ENCODE measurements at places on chromosomes 2 and 18.

DNA sequence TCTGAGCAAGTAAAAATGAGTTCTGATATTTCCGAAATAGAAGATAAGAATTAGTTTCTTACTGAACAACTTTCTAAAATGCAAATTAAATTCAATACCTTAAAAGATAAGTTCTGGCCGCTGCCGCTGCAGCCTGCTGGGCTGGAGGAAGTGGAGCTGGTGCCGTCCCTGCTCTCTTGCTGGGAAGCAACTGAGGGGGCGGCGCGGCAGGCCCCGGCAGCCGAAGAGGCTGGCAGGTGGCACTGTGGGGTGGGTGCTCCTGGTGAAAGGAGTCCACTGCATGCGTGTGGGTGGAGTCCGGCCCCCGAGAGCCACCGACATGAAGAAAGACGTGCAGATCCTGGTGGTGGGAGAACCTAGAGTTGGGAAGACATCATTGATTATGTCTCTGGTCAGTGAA is 89.5 kb upstream of the ZNF519 start:
- no peak overlapping the region for H3K4me3 ChIP-seq
- H3K27me3 ChIP-seq, result no peaks in the 10 kb centered on the region
- H3K36me3 ChIP-seq, result no peaks in the 10 kb centered on the region
- no peak overlapping the region for H3K27ac ChIP-seq
- no peak for DNase-seq
- no peaks in the 10 kb centered on the region for H3K4me1 ChIP-seq

GRCh38 chr18:58863539-58864145 is 1.0 kb upstream of the ZNF532 start:
- H3K36me3 ChIP-seq, result peaks cover 6% of the 10 kb centered on the region
- H3K27me3 ChIP-seq, result no peaks in the 10 kb centered on the region
- DNase-seq, result peak; percentile 78
- peaks cover 71% of the 10 kb centered on the region for H3K4me1 ChIP-seq

- no peak overlapping the region for H3K4me3 ChIP-seq
- H3K27me3 ChIP-seq, result no peaks in the 10 kb centered on the region
- H3K36me3 ChIP-seq, result no peaks in the 10 kb centered on the region
- H3K4me1 ChIP-seq, result peaks cover 5% of the 10 kb centered on the region
- no peak overlapping the region for H3K27ac ChIP-seq
- DNase-seq, result peak; percentile 50
These were observed 23.0 kb downstream of the DBI start for GRCh38 chr2:119389615-119390306.

GRCh38 chr2:144942516-144943256 is 422.8 kb upstream of the ZEB2 start:
- peaks cover 30% of the 10 kb centered on the region for H3K4me1 ChIP-seq
- H3K27me3 ChIP-seq, result no peaks in the 10 kb centered on the region
- DNase-seq, result no peak
- peak overlapping the region; percentile 39 for H3K27ac ChIP-seq

DNA sequence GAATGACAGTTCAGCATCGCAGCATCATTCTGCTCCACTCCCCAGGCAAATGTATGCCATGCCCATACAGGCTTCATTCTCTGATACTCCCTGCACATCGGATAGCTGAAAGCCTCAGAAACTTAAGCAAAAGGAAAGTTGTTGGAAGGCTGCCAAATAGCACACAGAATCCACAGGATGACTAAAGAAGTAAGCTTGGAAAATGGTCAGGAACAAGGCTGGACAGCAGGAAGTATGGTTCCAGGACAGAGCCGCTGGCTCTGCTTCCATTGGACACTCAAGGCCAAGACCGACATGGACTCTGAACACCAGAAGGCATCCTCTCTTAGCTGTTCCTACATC is 256.5 kb downstream of the CDH20 start:
- H3K36me3 ChIP-seq, result no peaks in the 10 kb centered on the region
- no peak overlapping the region for H3K4me3 ChIP-seq
- H3K27ac ChIP-seq, result no peak overlapping the region

DNA sequence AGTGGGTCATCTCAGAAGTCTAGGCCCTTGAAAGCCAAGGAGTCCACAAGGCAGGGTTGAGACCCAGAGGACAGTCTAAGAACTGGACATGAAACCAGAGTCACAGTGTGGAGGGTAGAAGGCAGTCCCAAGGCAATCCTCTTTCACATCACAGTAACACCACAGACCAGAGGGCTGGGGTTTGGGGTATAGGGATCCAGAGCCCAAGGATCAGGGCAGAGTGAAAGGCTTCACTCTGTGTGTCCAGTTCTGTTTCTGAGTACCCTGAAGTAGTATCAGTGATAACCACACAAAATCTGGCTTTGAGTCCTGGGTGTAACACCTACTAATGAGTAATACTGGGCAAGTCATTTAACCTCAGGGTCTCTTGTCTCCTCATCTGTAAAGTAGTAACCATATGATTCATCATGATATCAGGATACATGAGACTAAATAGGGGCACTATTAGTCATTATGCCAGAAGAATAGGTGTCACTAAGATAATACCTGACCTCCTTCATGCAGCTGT is 91.0 kb downstream of the ICA1L start:
- no peak overlapping the region for H3K4me3 ChIP-seq
- no peak overlapping the region for H3K27ac ChIP-seq
- no peaks in the 10 kb centered on the region for H3K27me3 ChIP-seq
- no peaks in the 10 kb centered on the region for H3K4me1 ChIP-seq
- no peak for DNase-seq

DNA sequence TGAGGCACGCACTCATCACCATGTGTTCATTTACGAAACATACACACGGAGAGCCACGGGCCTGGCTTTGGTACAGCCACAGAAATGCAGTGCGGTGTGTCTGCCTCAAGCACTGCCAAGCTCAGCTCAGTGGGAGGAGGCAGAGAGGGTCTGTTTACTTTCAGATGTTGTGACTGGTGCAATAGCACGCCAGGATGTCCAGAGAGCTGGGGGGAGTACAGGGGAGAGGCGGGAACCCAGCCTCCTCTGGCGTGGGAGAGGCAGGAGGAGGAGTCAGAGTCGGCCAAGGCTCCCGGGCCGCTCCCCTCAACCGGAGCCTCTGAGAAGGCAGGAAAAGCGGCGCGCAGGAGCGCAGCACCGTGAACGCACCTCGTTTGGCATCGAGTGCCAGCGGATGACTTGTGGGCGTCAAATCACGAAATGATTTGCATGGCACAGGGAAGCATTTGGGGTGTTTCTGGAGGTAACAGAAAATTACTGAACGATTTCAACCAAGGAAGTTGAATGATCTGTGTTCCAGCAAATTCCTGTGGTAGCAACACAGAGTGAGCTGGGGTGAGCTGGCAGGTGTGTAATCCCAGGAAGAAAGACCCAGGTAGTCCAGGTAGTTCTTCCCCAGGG is 143.0 kb downstream of the ZNF516 start:
- peak; percentile 60 for DNase-seq
- H3K4me3 ChIP-seq, result no peak overlapping the region
- no peak overlapping the region for H3K27ac ChIP-seq
- H3K27me3 ChIP-seq, result peaks cover 23% of the 10 kb centered on the region
- no peaks in the 10 kb centered on the region for H3K36me3 ChIP-seq

- no peak for DNase-seq
- H3K4me3 ChIP-seq, result peak overlapping the region; percentile 78
- no peaks in the 10 kb centered on the region for H3K36me3 ChIP-seq
- no peaks in the 10 kb centered on the region for H3K4me1 ChIP-seq
- peak overlapping the region; percentile 85 for H3K27ac ChIP-seq
- no peaks in the 10 kb centered on the region for H3K27me3 ChIP-seq
These were observed 3.1 kb downstream of the FIGN start for GRCh38 chr2:163732727-163733126.

DNA sequence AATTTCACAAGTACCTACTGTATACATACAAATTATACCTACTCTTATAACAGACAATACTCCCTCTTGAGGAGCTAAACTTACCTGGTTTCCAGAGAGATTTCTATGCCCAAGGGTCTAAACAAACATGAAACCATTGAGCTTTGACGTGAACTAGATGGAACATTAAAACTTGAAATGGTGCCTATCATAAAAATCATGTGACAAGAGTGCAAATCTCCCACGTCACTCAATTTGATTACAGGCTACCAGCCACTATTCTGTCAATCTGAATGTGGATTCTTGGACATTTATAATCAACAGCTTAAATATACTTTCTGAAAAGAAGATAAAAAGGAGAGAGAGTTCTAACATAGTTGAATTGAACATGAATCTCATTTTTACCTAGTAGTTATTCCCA is 297.1 kb upstream of the SESTD1 start:
- no peak overlapping the region for H3K4me3 ChIP-seq
- H3K27ac ChIP-seq, result no peak overlapping the region
- no peaks in the 10 kb centered on the region for H3K36me3 ChIP-seq
- H3K4me1 ChIP-seq, result no peaks in the 10 kb centered on the region
- H3K27me3 ChIP-seq, result no peaks in the 10 kb centered on the region

DNA sequence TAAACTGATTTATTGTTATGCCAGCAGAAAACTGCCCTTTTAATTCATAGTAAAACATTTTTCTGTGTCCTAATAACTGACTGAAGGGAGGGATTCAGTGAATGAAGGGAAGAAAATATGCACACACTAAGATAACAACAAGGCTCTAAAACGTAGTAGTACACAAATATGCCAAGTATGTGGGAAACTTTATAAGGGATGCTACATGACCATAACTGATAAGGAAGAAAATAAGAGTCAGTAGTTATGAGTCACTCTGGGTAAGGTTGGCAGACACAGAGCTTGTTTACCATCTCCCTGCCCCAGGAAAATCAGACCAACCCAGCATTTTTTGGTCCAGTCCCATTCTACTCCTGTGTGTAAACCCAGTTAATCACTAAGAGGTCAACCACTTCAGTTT is 124.2 kb downstream of the RPRM start:
- no peaks in the 10 kb centered on the region for H3K4me1 ChIP-seq
- no peak overlapping the region for H3K27ac ChIP-seq
- H3K36me3 ChIP-seq, result no peaks in the 10 kb centered on the region
- DNase-seq, result no peak
- H3K4me3 ChIP-seq, result no peak overlapping the region

DNA sequence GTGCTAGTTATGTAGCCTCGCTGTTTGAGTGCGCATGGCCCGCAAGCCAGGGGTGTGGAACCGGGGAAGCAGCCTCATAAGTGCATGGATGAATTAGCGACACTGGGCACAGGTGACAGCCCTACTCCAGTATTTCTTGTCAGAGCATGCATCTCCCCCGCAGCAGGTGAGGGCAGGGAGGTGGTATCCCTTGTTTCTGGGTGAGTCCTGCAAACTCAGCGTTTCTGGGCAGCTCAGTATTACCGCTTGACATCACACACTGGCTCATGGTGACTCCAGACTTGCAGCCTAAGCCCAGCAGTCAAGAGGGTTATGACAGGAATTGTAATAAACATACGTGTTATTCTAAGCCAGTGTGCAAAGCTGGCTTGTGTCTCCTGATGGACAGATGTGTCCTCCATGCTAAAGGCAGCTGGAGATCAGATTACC is 2.5 kb downstream of the CABLES1 start:
- peaks cover 6% of the 10 kb centered on the region for H3K4me1 ChIP-seq
- no peaks in the 10 kb centered on the region for H3K27me3 ChIP-seq
- H3K4me3 ChIP-seq, result peak overlapping the region; percentile 59
- H3K27ac ChIP-seq, result no peak overlapping the region
- DNase-seq, result no peak
- no peaks in the 10 kb centered on the region for H3K36me3 ChIP-seq

GRCh38 chr18:3597409-3598357 is 147.7 kb downstream of the TGIF1 start:
- H3K27me3 ChIP-seq, result no peaks in the 10 kb centered on the region
- peak overlapping the region; percentile 90 for H3K27ac ChIP-seq
- DNase-seq, result no peak
- no peaks in the 10 kb centered on the region for H3K36me3 ChIP-seq

DNA sequence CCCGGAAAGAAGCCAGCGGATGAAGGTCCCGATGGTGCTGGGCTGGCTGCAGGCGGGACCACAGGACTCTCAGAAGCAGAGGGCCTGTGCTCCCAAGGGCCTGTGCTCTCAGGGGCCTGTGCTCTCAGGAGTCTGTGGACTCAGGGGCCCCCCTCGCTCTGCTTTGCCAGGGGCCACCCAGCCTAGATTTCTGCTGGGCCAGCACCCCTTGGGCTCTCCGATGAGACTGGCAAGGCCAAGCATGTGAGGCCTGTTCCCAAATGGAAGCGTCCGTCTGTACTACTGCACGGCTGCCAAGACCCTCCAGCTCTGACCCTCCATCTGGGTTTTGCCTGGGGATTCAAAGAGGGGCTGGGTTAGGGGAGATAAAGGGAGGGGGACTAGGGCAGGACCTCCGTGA is 54.6 kb downstream of the SH3BP4 start:
- no peak for DNase-seq
- peaks cover 29% of the 10 kb centered on the region for H3K4me1 ChIP-seq
- H3K27me3 ChIP-seq, result no peaks in the 10 kb centered on the region

GRCh38 chr2:114940785-114941458 is 498.5 kb downstream of the DPP10 start:
- H3K4me1 ChIP-seq, result no peaks in the 10 kb centered on the region
- H3K27me3 ChIP-seq, result no peaks in the 10 kb centered on the region
- no peaks in the 10 kb centered on the region for H3K36me3 ChIP-seq
- H3K4me3 ChIP-seq, result no peak overlapping the region

DNA sequence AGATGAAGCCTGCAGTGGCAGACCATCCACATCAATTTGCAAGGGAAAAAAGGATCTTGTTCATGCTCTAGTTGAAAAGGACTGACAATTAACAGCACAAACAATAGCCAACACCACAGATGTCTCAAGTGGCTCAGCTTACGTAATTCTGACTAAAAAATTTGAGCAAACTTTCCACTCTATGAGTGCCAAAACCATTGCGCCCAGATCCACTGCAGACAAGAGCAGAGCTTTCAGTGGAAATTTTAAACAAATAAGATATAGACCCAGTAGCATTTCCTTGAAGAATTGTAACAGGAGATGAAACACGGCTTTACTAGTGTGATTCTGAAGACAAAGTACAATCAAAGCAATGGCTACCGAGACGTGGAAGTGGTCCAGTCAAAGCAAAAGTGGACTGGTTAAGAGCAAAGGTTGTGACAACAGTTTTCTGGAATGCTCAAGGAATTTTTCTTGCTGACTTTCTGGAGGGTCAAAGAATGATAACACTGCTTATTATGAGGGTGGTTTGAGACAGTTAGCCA is 12.0 kb upstream of the ZNF396 start:
- H3K27me3 ChIP-seq, result no peaks in the 10 kb centered on the region
- H3K4me3 ChIP-seq, result peak overlapping the region; percentile 18
- H3K4me1 ChIP-seq, result peaks cover 3% of the 10 kb centered on the region
- no peak overlapping the region for H3K27ac ChIP-seq

GRCh38 chr2:237603049-237603717 is 12.6 kb upstream of the RAB17 start:
- H3K4me3 ChIP-seq, result no peak overlapping the region
- no peaks in the 10 kb centered on the region for H3K36me3 ChIP-seq
- no peaks in the 10 kb centered on the region for H3K27me3 ChIP-seq
- peaks cover 20% of the 10 kb centered on the region for H3K4me1 ChIP-seq

DNA sequence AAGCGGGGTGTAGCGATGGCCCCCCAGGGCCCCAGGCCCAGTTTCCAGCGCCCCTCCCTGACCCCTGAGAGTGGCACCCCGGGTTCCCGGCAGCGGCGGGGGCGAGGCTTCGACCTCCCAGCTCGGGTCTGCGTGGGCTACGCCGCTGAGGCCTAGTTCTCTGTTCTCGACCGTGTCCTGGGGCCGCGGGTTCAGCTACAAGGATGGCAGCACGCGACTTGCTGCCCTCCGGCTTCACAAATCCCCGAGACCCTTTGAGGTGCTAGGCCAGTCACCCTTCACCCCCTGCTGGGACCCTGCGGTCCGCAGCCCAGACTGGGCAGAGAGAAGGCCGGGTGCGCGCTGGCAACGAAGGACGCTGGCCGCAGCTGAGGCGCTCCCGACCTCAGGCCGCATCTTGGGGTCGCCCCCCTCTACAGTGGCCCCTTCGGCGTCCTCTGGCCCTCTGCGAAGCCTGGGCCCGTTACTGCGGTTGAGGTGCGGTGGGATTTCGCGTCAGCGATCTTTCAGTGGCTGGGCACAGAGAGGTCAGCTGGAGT is 1.2 kb downstream of the OTX1 start:
- H3K27ac ChIP-seq, result no peak overlapping the region
- H3K27me3 ChIP-seq, result peaks cover 11% of the 10 kb centered on the region
- H3K4me3 ChIP-seq, result no peak overlapping the region
- DNase-seq, result no peak
- no peaks in the 10 kb centered on the region for H3K36me3 ChIP-seq
- H3K4me1 ChIP-seq, result peaks cover 75% of the 10 kb centered on the region

All from tibial artery (tissue), 4 donors.